ENCODE measurements at places on chromosomes 11 and 22.

- peak; percentile 97 for DNase-seq
These were observed 39.3 kb upstream of the TP53I11 start for GRCh38 chr11:44989831-44990566.

DNA sequence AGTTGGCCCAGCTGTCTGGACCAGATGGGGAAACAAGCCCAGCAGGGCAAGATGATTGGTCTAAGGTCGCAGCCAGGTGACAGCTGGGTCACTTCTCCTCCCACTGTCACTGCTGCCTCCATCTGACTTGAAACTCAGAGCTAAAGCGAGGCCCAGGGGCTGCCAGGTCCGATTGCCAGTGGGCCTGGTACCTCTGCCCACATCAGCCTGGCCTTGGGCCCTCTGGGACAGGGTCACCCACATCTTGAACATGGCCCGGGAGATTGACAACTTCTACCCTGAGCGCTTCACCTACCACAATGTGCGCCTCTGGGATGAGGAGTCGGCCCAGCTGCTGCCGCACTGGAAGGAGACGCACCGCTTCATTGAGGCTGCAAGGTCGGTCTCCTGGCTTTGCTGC, 5.8 kb downstream of the SSH3 start:
- DNase-seq, result no peak

- no peak for DNase-seq
These were observed 20.5 kb downstream of the ZNF74 start for GRCh38 chr22:20414450-20414849.

GRCh38 chr11:27926486-27926885, 181.5 kb downstream of the KIF18A start:
- no peak for DNase-seq

Data from NCI-H446 (cell line).